Dermis blood vessel endothelial cell (primary cell): ENCODE measurements at places on chromosomes 2 and 18. TPM values are rescaled to one million over a fixed set of nuclear protein-coding genes. Genes with fewer than 3 reads are reported as not detected.

GRCh38 chr2:46960618-46961017, 45.0 kb upstream of the MCFD2 start:
- DNase-seq, result no peak

- DNase-seq, result no peak
These were observed 97.6 kb upstream of the CABLES1 start for GRCh38 chr18:23037646-23038045.

- DNase-seq, result peak; percentile 19
These were observed 15.5 kb downstream of the FOSL2 start for GRCh38 chr2:28407976-28408690.

DNA sequence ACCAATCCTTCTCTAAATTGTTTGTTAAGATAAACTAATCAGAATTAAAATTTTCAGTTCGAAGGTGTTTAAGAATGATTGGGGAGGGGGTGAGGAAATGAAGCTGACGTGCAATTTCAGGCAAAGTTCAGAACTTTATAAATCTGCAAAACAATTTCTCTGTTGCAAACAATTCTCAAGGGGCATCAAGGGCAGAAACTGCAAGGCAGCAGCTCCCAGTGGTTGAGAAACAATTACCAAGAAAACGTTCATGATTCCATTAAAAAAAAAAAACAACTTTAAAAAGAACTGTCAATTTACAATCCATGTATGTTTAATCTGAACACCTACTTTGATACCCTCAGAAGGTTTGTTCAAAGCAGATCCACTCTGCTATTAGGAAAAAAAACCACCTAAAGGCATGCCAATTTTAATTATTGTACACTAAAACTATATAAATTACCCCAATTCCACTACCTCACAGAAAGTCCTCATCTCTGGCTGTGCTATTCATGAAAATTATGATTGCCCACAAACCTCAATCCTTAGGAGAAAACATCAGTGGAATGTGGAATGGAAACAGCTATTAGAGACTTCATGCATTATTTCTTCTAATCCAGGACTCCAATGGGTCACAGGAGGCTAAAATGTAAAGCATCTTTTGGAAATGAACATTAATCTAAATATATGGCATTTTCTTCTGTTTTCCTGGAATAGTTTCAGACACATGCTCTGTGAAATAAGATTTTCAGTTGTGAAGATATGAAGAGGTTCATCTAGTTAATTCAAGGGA, 119.9 kb upstream of the ACVR1C start:
- no peak for DNase-seq

GRCh38 chr2:159136391-159136790, 150.1 kb downstream of the WDSUB1 start:
- DNase-seq, result no peak

- no peak for DNase-seq
These were observed 186.3 kb downstream of the TMEM163 start for GRCh38 chr2:134532537-134532936.

GRCh38 chr2:128682729-128683284, 364.1 kb upstream of the HS6ST1 start:
- no peak for DNase-seq

GRCh38 chr18:31702449-31702848, 18.1 kb upstream of the B4GALT6 start:
- no peak for DNase-seq

Gene PDE1A
- 1.4 and 3.0 TPM in 2 replicates for total RNA-seq

Gene TMEM37
- 0.05 and 0.51 TPM in 2 replicates for total RNA-seq

Gene HOXD9
- 24.5 and 28.4 TPM in 2 replicates for total RNA-seq

Gene ALPI
- not detected in 2 replicates for total RNA-seq

Gene CCDC68
- total RNA-seq, result 1.2 and 2.1 TPM in 2 replicates

Gene SNED1
- total RNA-seq, result 23.4 and 25.2 TPM in 2 replicates

Gene BOLL
- total RNA-seq, result not detected in 2 replicates
